Upper lobe of left lung (tissue), 6 donors: ENCODE measurements at places on chromosomes 1 and 21. TPM values are rescaled to one million over a fixed set of nuclear protein-coding genes. Genes with fewer than 3 reads are reported as not detected.

DNA sequence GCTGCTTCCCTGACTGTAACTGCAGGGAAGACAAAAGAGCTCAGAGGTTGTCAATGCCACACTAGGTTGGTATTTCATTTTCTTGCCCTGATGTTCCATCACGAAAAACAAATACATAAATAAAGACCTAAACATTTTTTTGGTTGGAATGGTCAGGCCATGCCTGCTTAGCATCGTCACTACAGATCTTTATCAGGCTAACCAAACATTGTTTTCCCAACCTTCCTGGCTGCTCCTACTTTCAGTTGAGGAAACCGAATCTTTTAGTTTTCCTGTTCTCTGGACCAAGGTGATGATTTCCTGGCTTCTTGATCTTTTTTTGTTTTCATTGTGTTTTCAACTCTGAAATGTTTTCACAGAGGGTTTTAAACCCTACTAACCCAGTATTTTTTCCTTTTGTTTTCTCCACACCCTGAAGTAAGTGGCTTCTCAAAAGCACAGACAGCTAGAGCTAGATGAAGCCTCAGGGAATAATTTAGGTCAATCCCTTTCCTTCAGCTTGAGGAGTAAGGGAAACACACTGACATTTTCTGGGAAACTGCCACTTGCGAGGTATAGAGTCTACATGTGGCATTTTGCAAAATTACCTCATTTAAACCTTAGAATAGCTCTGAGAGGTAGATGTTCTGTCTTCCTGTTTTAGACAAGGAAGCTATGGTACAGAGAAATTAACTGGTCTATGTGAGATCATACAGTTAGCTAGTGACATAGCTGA, 67.2 kb upstream of the CNN3 start:
- peaks cover 14% of the 10 kb centered on the region for H3K4me1 ChIP-seq

- no peak overlapping the region for H3K4me3 ChIP-seq
- no peak overlapping the region for H3K27ac ChIP-seq
- no peaks in the 10 kb centered on the region for H3K36me3 ChIP-seq
- H3K27me3 ChIP-seq: no peaks in the 10 kb centered on the region
Observed at GRCh38 chr1:107704911-107705310, 260.1 kb downstream of the VAV3 start.

- no peak for DNase-seq
- no peak overlapping the region for H3K4me3 ChIP-seq
- H3K36me3 ChIP-seq: no peaks in the 10 kb centered on the region
- H3K27ac ChIP-seq: no peak overlapping the region
Observed at GRCh38 chr1:78687914-78688313, 38.3 kb downstream of the IFI44 start.

DNA sequence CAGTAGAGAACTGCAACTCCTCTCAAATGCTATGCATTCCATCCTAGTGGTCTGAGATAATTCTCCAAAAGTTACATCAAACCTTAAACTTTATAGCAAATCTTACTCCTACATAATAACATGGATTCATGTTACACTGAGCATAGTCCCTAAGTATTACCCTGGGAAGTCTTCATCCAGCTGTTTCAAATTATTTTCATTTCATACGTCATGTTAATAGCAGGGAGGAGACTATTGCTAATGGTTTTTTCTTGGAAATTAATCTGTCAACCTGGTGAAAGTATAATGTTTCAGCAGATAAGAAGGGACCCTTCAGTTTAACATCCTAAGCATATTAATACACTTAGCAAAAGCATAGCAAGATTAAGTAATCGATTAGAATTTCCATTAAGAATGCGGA, 318.1 kb downstream of the USP25 start:
- no peaks in the 10 kb centered on the region for H3K36me3 ChIP-seq
- no peaks in the 10 kb centered on the region for H3K27me3 ChIP-seq
- DNase-seq: no peak
- no peaks in the 10 kb centered on the region for H3K4me1 ChIP-seq
- no peak overlapping the region for H3K27ac ChIP-seq
- H3K4me3 ChIP-seq: no peak overlapping the region

- no peaks in the 10 kb centered on the region for H3K36me3 ChIP-seq
- DNase-seq: no peak
- no peaks in the 10 kb centered on the region for H3K4me1 ChIP-seq
- H3K27me3 ChIP-seq: no peaks in the 10 kb centered on the region
Observed at GRCh38 chr1:173536223-173536622, 59.1 kb downstream of the PRDX6 start.

- H3K4me1 ChIP-seq: peaks cover 5% of the 10 kb centered on the region
- no peaks in the 10 kb centered on the region for H3K27me3 ChIP-seq
- no peak overlapping the region for H3K27ac ChIP-seq
- H3K4me3 ChIP-seq: no peak overlapping the region
Observed at GRCh38 chr1:59499273-59499942, 202.5 kb downstream of the FGGY start.

GRCh38 chr1:12434174-12434573, 183.8 kb downstream of the DHRS3 start:
- DNase-seq: no peak
- peaks cover 56% of the 10 kb centered on the region for H3K4me1 ChIP-seq
- peak overlapping the region; percentile 70 for H3K27ac ChIP-seq
- H3K27me3 ChIP-seq: no peaks in the 10 kb centered on the region
- H3K4me3 ChIP-seq: no peak overlapping the region

- no peaks in the 10 kb centered on the region for H3K4me1 ChIP-seq
- no peak overlapping the region for H3K4me3 ChIP-seq
- no peak overlapping the region for H3K27ac ChIP-seq
- DNase-seq: no peak
- H3K27me3 ChIP-seq: no peaks in the 10 kb centered on the region
Observed at GRCh38 chr1:195188821-195189220, 1419.4 kb downstream of the KCNT2 start.

DNA sequence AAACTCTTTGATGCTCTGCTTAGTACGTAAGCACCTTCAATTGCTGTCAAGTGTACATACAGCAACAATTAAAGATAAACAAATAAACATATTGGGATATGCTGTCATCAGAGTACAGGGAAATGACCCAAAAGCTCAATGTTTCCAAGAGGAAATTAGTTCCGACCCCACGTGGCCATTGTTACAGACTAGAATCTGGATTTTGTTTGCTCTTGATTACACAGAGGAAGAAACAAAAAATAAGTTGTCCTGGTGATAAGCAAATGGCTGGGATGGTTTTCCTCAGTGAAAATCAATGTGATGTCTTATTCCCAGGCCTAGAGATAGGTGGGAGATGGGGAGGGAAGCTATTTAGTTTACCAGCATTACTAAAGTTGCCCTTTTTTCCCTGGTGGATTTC, 113.0 kb upstream of the UBE2U start:
- DNase-seq: no peak
- no peaks in the 10 kb centered on the region for H3K27me3 ChIP-seq
- no peak overlapping the region for H3K27ac ChIP-seq
- H3K4me1 ChIP-seq: no peaks in the 10 kb centered on the region

DNA sequence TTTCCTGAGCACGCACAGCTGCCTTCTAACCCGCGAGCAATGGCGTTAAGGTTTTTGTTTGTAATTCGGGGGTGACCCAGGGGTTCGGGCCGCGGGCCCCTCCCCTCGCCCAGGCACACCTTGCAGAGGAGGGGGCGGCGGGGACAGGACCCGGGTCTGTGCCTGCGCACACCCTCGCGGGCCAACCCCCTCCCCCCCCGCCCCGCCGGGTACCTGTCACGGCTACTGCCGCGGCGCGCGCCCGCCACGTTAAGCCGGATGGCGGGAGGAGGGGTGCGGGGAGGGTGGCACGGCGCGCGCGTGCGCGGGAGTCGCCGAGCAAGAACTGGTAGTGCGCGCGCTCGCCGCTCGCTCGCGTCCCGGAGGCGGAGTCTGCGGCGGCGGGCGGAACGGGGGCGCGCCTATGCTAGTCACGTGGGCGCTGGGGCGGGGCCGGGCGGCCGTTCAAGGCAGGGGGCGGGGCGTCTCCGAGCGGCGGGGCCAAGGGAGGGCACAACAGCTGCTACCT, at the start of gene TPTE:
TPTE (plus strand) TSS at position 493 of the 508 bp plus-strand sequence. CDS start 17,141 bp downstream, outside the sequence.
- no peaks in the 10 kb centered on the region for H3K27me3 ChIP-seq
- H3K36me3 ChIP-seq: no peaks in the 10 kb centered on the region
- H3K4me3 ChIP-seq: no peak within 1 kb of the TSS
- no peak within 1 kb of the TSS for H3K27ac ChIP-seq
- no peak for DNase-seq
- no peaks in the 10 kb centered on the region for H3K4me1 ChIP-seq

DNA sequence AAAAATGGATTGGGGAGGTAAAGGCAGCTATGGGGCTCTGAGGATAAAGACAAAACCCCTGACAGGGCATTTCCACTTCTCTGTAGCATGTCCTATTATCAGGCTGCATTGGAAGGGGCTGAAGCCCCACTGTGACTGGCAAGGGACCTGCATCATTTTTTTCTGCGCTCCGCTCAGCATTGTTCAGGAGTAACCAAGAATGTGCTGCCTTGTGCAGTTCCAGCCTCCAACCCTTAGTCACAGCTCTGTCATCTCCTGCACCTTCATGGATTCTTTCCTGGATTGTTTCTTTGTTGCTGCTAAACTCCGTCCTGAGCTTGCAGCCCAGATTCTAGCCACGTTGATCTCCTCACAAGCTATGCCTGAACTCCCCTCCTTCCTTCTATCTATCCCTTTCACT, 37.4 kb downstream of the SERTAD4 start:
- H3K36me3 ChIP-seq: no peaks in the 10 kb centered on the region
- no peak overlapping the region for H3K4me3 ChIP-seq
- no peaks in the 10 kb centered on the region for H3K27me3 ChIP-seq

DNA sequence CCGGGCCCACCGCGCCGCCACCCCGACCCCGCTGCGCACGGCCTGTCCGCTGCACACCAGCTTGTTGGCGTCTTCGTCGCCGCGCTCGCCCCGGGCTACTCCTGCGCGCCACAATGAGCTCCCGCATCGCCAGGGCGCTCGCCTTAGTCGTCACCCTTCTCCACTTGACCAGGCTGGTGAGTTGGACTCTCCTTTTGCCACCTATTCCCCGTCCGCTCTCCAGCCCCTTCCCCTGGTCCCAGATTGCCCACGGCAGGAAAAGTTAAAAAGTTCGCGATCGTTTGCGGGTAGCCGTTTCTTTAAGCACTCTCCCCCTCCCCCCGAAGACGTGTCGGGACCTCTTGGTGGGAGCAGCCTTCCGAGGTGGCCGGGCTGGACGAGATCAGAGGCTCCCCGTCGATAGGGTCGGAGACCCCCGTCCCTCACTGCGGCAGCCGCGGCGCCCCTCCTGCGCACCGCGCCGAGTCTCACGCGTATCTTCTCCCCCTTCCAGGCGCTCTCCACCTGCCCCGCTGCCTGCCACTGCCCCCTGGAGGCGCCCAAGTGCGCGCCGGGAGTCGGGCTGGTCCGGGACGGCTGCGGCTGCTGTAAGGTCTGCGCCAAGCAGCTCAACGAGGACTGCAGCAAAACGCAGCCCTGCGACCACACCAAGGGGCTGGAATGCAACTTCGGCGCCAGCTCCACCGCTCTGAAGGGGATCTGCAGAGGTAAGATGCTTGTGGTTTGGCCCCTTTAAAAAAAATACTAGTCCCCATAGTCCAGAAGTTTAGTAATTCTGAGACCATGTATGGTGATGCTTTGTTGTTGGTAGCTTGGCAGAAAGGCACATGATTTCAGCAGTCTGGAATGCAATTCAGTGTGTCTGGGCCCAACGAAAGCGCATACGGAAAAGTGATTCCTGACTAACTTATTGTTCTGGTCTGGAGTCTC, 576 bp downstream of the CCN1 start:
- peaks cover 25% of the 10 kb centered on the region for H3K4me1 ChIP-seq
- DNase-seq: peak; percentile 94
- H3K36me3 ChIP-seq: no peaks in the 10 kb centered on the region
- H3K4me3 ChIP-seq: peak overlapping the region; percentile 73

SFN gene
- 113 TPM for total RNA-seq

C1QTNF12 gene
- 1.9 TPM for total RNA-seq

VASH2 gene
- 1.5 TPM for total RNA-seq

KRTAP10-7 gene
- not detected for total RNA-seq
